ENCODE measurements at places on chromosomes 1 and 21. TPM values are rescaled to one million over a fixed set of nuclear protein-coding genes. Genes with fewer than 3 reads are reported as not detected.

DNA sequence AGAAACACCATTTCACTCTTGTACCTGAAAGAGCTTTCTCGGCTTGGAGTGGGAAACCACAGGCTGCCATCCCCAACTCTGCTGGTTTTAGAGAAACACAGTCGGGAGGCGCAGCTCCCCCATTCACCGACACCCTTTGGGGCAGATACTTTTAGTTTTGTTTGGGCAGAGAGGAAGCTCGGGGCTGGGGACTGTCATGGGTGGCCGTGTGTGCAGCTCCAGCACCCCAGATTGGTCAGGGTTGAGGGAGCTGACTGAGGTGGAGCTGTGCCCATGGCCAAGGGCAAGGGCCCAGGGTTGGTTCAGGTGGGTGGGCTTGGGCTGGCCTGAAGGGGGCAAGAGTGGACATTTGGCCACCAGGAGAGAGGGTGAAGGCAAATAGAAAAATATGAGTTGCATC lies 163.1 kb downstream of the DYRK1A start:
- DNase-seq: no peak
- H3K27ac ChIP-seq: no peak overlapping the region
- no peaks in the 10 kb centered on the region for H3K36me3 ChIP-seq
- H3K27me3 ChIP-seq: no peaks in the 10 kb centered on the region

DNA sequence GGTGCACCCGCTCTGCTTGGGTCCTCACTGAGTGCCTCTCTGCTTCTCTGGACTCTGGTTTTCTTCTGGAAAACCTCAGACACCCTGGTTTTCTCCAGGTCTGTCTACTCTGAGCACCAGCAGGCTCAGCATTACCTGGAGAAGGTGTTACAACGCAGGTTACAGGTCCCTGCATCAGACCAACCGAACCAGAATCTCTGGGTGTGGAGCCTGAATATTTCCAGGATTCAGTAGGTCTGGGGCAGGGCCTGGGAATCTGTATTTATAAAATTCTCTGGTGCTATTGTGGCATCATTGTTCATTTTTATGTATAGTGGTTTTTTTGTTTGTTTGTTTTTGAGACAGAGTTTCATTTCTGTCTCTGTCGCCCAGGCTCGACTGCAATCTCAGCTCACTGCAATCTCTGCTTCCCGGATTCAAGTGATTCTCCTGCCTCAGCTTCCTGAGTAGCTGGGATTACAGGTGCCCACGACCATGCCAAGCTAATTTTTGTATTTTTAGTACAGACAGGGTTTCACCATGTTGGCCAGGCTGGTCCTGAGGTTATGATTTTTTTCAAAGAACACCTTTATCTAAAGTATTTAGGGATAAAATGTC lies 1.5 kb upstream of the SLC30A2 start:
- H3K4me3 ChIP-seq: no peak overlapping the region
- DNase-seq: no peak
- H3K36me3 ChIP-seq: no peaks in the 10 kb centered on the region
- no peaks in the 10 kb centered on the region for H3K4me1 ChIP-seq

- peaks cover under 1% of the 10 kb centered on the region for H3K27me3 ChIP-seq
- DNase-seq: no peak
- H3K36me3 ChIP-seq: no peaks in the 10 kb centered on the region
- H3K4me3 ChIP-seq: no peak overlapping the region
- no peak overlapping the region for H3K27ac ChIP-seq
- no peaks in the 10 kb centered on the region for H3K4me1 ChIP-seq
These were observed 40.2 kb upstream of the COL6A1 start for GRCh38 chr21:45941338-45941710.

- no peaks in the 10 kb centered on the region for H3K27me3 ChIP-seq
- no peak for DNase-seq
- no peaks in the 10 kb centered on the region for H3K36me3 ChIP-seq
- H3K4me1 ChIP-seq: peaks cover 4% of the 10 kb centered on the region
These were observed 340.4 kb downstream of the USP25 start for GRCh38 chr21:16070207-16070651.

- no peaks in the 10 kb centered on the region for H3K4me1 ChIP-seq
- H3K36me3 ChIP-seq: no peaks in the 10 kb centered on the region
- no peak overlapping the region for H3K4me3 ChIP-seq
These were observed 32.8 kb upstream of the ABCD3 start for GRCh38 chr1:94385308-94385929.

- H3K4me1 ChIP-seq: peaks cover 17% of the 10 kb centered on the region
- DNase-seq: peak; percentile 94
- H3K4me3 ChIP-seq: no peak overlapping the region
- H3K27ac ChIP-seq: peak overlapping the region; percentile 92
These were observed 55.5 kb upstream of the PSEN2 start for GRCh38 chr1:226814751-226815537.

- no peak for DNase-seq
- peaks cover 2% of the 10 kb centered on the region for H3K4me1 ChIP-seq
- H3K27ac ChIP-seq: peak overlapping the region; percentile 57
- peaks cover 4% of the 10 kb centered on the region for H3K36me3 ChIP-seq
These were observed 7.1 kb downstream of the ZBTB21 start for GRCh38 chr21:42003051-42003461.

AKR7A3 gene
- 0.33 TPM for total RNA-seq

SMG7 gene
- total RNA-seq: 16.2 TPM

- no peak overlapping the region for H3K4me3 ChIP-seq
- H3K27me3 ChIP-seq: no peaks in the 10 kb centered on the region
- H3K4me1 ChIP-seq: peaks cover 8% of the 10 kb centered on the region
- peak; percentile 98 for DNase-seq
These were observed 36.1 kb upstream of the RGS1 start for GRCh38 chr1:192539297-192540092.

- H3K4me1 ChIP-seq: no peaks in the 10 kb centered on the region
- no peak overlapping the region for H3K27ac ChIP-seq
- H3K4me3 ChIP-seq: no peak overlapping the region
- DNase-seq: no peak
- no peaks in the 10 kb centered on the region for H3K36me3 ChIP-seq
These were observed 13.9 kb downstream of the AKR7A3 start for GRCh38 chr1:19274636-19275035.

GRCh38 chr1:58746757-58747156 lies 37.1 kb downstream of the JUN start:
- H3K4me1 ChIP-seq: peaks cover 3% of the 10 kb centered on the region
- no peak overlapping the region for H3K4me3 ChIP-seq
- no peaks in the 10 kb centered on the region for H3K36me3 ChIP-seq
- H3K27ac ChIP-seq: no peak overlapping the region
- DNase-seq: peak; percentile 46

DNA sequence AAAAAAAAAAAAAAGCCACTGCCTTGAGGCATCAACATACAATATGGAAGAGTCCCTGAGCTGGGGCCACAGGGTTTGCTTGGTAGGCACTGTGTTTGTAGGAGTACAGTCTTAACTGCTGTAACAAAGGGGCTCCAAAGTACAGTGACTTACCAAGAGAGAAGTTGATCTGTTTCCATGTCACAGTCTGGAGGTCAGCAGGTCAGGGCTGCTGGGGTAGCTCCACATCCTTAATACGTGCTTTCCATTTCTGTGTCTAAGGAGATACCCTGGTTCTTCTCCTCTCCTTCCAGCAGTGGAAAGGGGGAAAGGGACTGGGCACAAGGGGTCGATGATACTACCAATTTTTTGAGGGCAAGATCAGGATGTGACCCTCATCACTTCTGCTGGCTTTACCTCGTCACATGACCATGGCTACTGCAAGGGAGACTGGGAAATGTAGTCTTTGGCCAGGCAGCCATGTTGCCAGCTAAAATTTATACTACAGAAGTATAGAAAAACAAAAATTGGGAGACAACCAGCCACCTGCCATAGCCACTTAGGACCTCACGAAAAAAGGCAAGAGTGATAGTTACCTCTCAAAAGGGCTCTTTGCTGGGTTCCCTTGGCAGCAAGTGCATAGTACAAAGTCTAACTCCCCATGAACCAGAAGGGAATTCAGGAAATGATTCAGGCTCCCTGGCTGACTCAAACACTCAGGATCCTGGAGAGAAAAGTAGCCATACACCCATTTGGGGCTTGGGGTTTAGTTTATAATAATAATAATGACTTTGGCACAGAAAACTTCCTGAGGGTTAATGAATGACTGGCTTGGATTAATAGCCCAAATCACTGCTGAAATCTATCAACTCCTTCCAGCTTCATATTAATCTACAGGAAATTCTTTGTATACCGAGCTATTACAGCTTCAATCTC lies 52.7 kb upstream of the ATP5PO start:
- DNase-seq: peak; percentile 94
- no peaks in the 10 kb centered on the region for H3K27me3 ChIP-seq
- H3K36me3 ChIP-seq: no peaks in the 10 kb centered on the region
- peaks cover 17% of the 10 kb centered on the region for H3K4me1 ChIP-seq
- H3K4me3 ChIP-seq: no peak overlapping the region
- H3K27ac ChIP-seq: peak overlapping the region; percentile 46

DNA sequence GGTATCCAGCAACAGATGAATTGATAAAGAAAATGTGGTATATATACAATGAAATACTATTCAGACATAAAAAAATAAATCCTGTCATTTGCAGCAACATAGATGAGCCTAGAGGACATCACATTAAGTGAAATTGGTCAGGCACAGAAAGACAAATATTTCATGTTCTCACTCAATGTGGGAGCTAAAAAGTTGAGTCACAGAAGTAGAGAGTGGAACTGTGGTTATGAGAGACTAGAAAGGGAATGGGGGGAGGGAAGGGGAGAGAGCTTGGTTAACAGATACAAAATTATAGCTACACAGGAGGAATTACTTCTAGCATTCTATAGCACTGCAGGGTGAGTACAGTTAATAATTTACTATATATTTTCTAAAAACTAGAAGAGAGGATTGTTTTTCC lies 37.1 kb upstream of the SERPINC1 start:
- no peak overlapping the region for H3K4me3 ChIP-seq
- no peaks in the 10 kb centered on the region for H3K4me1 ChIP-seq
- no peaks in the 10 kb centered on the region for H3K27me3 ChIP-seq
- no peak for DNase-seq

DNA sequence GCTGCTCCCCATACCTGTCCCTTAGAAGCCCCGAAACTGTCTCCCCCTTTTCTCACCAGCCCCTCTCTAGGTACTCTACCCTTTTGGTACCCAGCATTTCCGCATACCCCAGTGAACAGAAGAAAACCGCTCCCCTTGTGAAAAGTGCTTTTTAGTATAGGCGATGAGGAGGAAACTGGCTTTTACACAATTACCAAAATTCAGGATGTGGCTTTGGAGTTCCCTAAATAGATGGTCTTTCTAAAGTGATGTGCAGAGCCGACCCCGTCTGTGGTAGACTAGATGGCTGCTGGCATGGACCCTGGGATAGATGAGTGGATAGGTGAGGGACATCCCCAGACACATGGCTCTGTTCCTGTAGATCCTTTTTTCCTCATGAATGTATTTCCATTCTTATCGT lies 2.6 kb upstream of the PER3 start:
- no peak for DNase-seq
- H3K36me3 ChIP-seq: peaks cover 13% of the 10 kb centered on the region
- no peak overlapping the region for H3K4me3 ChIP-seq
- no peaks in the 10 kb centered on the region for H3K27me3 ChIP-seq

FCRL5 gene
- total RNA-seq: not detected

FCRLB gene
- 0.77 TPM for total RNA-seq

GRCh38 chr1:167776151-167776550 lies 54.4 kb downstream of the MPZL1 start:
- peaks cover 3% of the 10 kb centered on the region for H3K4me1 ChIP-seq
- H3K27ac ChIP-seq: no peak overlapping the region
- no peak for DNase-seq

DNA sequence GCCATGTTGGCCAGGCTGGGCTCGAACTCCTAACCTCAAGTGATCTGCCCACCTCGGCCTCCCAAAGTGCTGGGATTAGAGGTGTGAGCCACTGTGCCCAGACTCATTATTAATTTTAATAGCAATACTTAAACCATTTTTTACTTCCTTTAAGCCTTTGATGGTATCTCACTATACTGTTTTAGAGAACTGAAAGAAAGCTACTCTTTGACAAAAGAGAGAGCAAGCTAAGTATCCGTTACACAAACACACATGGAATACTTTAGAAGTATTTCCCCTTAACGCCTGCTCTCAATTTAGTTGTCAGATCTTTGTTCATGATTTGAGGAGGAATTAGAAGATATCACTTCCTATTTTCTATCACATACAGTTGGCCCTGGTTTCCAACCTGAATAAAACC lies 189.4 kb downstream of the COP1 start:
- H3K4me1 ChIP-seq: no peaks in the 10 kb centered on the region
- H3K27ac ChIP-seq: no peak overlapping the region
- no peak overlapping the region for H3K4me3 ChIP-seq

MLLT11 gene
- 2.8 TPM for total RNA-seq

All from fibroblast of lung (primary cell).